Pancreas (tissue), 10 donors: ENCODE measurements at places on chromosomes 6 and 20. TPM values are rescaled to one million over a fixed set of nuclear protein-coding genes. Genes with fewer than 3 reads are reported as not detected.

THBD gene
- total RNA-seq, result 3.7 TPM

SLC17A9 gene
- 0.63 TPM for total RNA-seq

TBXT gene
- total RNA-seq, result not detected

CTAGE9 gene
- not detected for total RNA-seq

MCHR2 gene
- not detected for total RNA-seq

TFAP2A gene
- 0.14 TPM for total RNA-seq

- H3K27me3 ChIP-seq, result no peaks in the 10 kb centered on the region
- H3K27ac ChIP-seq, result no peak overlapping the region
- peaks cover 14% of the 10 kb centered on the region for H3K4me1 ChIP-seq
- no peak overlapping the region for H3K4me3 ChIP-seq
- H3K36me3 ChIP-seq, result no peaks in the 10 kb centered on the region
Measured at GRCh38 chr6:167913699-167914098, 83.8 kb upstream of the KIF25 start.

DNA sequence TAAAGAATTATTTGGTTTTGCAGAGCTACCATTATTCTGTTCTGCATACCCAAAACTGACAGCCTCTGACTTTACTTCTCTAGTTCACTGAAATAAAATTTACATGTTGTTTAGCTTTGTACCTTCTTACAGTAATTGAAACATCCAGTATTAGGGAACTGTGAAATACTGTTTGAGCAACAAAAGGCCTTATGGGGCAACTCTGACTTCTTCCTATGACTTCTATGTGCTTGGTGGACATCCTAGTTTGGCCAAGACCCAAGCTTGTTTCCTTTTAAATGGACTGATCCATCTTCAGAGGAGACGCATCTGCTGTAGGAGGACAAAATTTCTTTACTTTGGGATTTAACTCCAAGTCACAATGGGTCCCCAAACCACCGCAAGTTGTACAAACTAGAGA is 44.7 kb downstream of the NR2E1 start:
- H3K27ac ChIP-seq, result no peak overlapping the region
- no peaks in the 10 kb centered on the region for H3K36me3 ChIP-seq
- H3K4me3 ChIP-seq, result no peak overlapping the region
- H3K27me3 ChIP-seq, result no peaks in the 10 kb centered on the region

GRCh38 chr20:13672690-13673089 is 34.0 kb upstream of the TASP1 start:
- H3K4me3 ChIP-seq, result no peak overlapping the region
- H3K27ac ChIP-seq, result no peak overlapping the region
- DNase-seq, result no peak
- no peaks in the 10 kb centered on the region for H3K36me3 ChIP-seq
- H3K27me3 ChIP-seq, result no peaks in the 10 kb centered on the region

- no peak overlapping the region for H3K27ac ChIP-seq
- no peaks in the 10 kb centered on the region for H3K27me3 ChIP-seq
- DNase-seq, result no peak
Measured at GRCh38 chr6:87690441-87690840, 11.6 kb downstream of the AKIRIN2 start.

GRCh38 chr6:161228921-161229591 is 44.8 kb downstream of the AGPAT4 start:
- no peaks in the 10 kb centered on the region for H3K36me3 ChIP-seq
- no peak for DNase-seq
- H3K4me3 ChIP-seq, result no peak overlapping the region
- no peaks in the 10 kb centered on the region for H3K27me3 ChIP-seq
- no peak overlapping the region for H3K27ac ChIP-seq
- no peaks in the 10 kb centered on the region for H3K4me1 ChIP-seq

- H3K27me3 ChIP-seq, result no peaks in the 10 kb centered on the region
- H3K4me3 ChIP-seq, result no peak overlapping the region
- no peaks in the 10 kb centered on the region for H3K4me1 ChIP-seq
- H3K27ac ChIP-seq, result no peak overlapping the region
- no peak for DNase-seq
Measured at GRCh38 chr20:51084593-51085377, 61.9 kb upstream of the KCNG1 start.

GRCh38 chr20:45407067-45407745 is 883 bp upstream of the DBNDD2 start:
- peak overlapping the region; percentile 91 for H3K4me3 ChIP-seq
- H3K36me3 ChIP-seq, result no peaks in the 10 kb centered on the region
- DNase-seq, result no peak
- H3K4me1 ChIP-seq, result peaks cover 3% of the 10 kb centered on the region
- H3K27ac ChIP-seq, result peak overlapping the region; percentile 72

- no peaks in the 10 kb centered on the region for H3K4me1 ChIP-seq
- DNase-seq, result no peak
- no peak overlapping the region for H3K4me3 ChIP-seq
- no peaks in the 10 kb centered on the region for H3K27me3 ChIP-seq
- H3K36me3 ChIP-seq, result no peaks in the 10 kb centered on the region
Measured at GRCh38 chr6:56772737-56773184, 130.1 kb upstream of the DST start.

DNA sequence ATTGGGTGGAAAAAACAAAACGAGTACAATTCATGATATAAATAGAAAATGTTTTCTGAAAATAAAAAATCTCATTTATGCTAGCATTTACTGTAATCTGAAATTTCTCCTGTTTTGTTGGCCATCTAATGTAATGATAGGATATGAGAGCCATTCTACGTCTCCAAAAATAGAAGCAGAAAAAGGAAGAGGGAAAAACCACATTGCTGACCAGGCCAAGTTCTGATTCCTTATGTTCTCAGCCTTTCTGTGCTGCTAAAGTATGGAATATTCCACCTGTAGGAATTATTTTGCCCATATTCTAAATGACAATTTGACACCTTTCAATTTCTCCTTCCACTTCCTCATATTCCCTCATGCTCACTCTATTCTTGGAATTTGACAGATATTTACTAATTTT is 110.2 kb downstream of the TBXT start:
- no peak for DNase-seq
- no peaks in the 10 kb centered on the region for H3K27me3 ChIP-seq
- H3K4me1 ChIP-seq, result no peaks in the 10 kb centered on the region

- no peak for DNase-seq
- no peaks in the 10 kb centered on the region for H3K36me3 ChIP-seq
- H3K4me1 ChIP-seq, result peaks cover 15% of the 10 kb centered on the region
- no peak overlapping the region for H3K4me3 ChIP-seq
Measured at GRCh38 chr6:136254851-136255466, 4.8 kb upstream of the MTFR2 start.
